ENCODE measurements at places on chromosomes 1 and 21.

- no peak for DNase-seq
Observed at GRCh38 chr1:99599678-99600175, 46.2 kb upstream of the PALMD start.

- DNase-seq = no peak
Observed at GRCh38 chr1:171177261-171177660, 7.8 kb upstream of the FMO2 start.

DNA sequence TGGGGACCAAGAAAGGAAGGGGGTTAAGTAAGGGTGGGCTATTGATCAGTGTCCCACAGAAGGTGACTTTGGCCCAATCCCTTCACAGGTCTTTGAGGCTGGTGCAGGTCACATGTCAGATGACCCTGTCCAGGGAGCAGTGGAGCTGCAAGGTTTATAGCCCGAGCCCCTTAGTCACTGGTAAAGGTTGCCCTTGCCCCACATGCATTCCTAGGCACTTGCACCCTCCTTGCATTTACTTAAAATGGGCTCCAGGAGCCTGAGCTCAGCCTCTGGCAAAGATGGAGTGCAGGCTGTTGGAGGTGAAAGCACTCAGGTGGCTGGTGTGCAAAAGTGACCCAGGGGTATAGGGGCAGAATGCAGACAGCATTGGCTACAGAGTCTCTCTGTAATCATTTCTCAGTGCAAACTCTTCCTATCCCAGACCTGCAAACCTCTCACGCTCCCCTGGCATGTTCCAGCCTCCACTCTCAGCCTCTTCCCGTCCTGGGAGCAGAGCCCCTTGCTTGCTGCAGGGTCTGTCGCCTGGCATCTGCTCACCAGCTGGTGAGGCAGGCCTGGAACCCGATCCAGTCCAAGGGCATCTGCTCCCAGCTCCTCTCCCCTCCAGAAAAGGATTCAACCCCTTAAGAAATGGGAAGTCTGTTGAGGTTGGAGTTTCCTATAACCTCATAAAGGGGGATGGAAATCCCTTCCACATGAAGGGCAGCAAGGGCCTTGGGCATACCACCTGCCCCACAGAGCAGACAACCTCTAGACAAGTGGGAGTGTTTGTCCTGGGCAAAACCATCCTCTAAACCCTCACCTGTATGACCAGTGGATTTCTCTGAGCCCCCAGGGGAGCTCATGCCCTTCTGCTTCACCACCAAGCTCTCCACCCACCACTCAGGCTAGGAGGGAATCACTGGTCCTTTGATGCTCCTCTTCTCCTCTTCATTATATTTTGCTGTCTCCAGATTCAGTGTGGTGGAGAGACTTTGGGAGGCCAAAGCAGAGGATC lies 23.1 kb upstream of the PTPRF start:
- DNase-seq = no peak

DNA sequence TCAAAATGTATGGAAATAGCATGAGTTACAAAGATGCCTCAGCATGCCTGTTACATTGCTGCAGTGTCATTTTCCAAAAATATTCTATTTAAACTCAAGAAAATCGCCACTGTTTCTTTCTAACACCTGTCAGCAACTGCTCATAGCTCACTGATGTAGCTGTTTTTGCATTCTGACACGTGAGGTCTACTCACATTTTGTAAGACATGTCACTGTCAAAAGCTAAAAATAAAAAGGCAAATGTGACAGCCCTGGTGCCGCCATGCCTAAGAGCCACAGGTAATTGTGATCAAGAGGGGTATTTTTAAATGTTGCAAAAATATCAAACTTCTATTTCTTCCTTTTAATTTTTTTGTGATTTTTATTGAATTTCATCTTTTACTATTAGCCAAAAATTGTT lies 556.2 kb upstream of the TMPRSS15 start:
- DNase-seq = no peak

DNA sequence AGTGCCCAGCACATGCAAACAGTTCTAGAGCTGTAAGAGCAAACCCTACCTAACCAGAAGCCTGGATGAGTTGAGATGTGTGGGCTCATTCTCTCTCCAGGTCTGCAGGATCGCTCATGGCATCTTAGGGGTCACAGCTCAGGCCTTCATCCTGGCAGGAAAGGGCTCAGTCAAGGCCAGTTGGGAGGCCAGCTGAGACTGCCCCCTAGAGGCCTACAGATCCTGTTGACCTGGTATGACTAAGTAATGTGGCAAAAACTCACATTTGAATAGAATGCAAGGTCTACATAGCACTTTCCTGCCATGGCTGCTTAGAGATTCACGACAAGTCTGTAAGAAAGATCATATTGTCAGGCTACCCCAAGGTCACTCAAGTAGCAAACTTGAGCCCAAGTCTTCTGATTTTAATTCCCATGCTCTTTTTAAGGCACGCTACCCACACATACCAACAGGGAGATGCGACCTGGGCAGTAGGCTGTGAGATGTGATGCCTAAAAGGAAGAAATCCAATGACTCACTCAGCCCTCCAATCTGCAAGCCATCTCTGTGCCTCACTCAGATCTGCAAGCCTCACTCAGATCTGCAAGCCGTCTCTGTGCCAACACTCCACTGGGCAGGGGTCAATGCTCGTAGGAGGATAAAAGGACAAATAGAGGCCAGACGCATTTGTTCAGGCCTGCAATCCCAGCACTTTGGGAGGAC lies 5.1 kb upstream of the CAPN8 start:
- DNase-seq = peak; percentile 71

GRCh38 chr1:103517380-103518047 lies 8.0 kb upstream of the RNPC3 start:
- no peak for DNase-seq

DNA sequence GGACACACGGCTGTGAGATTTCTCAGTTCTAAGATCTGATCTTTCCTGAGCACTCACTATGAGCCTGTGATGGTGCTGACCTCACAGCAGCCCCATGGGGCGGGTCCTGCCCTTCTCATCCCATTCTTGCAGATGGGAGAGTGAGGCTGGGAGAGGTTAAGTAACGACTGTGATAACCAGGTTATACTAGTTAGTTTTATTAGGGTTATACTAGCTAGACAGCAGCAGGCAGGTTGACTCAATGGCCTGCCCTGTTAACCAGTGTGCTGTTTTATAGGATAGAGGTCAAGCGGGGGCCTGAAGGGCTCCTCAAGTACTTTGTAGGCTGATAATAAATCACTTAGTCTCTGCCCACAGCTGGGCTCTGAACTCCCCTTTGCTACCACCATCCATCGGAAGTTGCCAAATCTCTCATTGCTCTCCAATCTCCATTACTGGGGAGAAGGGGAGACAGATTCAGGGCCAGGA lies 4.8 kb downstream of the CNTN2 start:
- DNase-seq = no peak

DNA sequence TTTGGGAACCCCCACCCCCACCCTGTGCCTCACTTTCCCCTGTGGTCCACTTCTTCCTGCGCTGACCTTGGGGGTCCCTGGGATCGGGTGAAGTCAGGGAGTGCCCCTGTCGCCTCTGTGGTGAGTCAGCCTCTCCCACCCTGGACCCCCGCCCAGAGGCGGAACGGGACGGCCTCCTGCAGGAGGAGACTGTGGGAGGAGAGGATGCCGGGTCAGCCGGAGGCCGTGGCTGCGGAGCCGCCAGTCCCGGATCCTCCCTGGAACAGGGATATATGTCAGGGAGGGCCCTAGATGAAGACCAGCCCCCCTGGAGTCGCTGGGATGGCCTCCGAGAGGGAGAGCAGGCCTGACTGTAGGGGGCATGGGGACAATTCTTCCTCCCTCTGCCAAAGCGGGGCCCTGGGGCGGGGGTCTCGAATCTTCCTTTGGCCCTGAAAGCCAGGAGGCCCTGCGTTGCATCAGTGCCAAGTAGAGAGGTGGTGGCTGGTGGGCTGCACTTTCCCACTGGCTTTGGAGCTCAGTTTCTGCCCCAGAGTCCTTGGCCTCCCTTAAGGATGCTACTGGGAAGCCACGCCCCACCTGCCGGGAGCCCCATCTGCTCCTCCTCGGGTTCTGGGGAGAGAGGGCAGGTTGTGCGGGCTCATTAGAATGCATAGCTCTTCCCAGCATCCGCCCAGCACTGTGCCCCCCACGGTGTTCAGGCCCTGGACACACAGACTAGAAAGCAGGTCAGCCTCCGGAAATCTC lies 930 bp downstream of the ARHGEF10L start:
- DNase-seq = no peak

DNA sequence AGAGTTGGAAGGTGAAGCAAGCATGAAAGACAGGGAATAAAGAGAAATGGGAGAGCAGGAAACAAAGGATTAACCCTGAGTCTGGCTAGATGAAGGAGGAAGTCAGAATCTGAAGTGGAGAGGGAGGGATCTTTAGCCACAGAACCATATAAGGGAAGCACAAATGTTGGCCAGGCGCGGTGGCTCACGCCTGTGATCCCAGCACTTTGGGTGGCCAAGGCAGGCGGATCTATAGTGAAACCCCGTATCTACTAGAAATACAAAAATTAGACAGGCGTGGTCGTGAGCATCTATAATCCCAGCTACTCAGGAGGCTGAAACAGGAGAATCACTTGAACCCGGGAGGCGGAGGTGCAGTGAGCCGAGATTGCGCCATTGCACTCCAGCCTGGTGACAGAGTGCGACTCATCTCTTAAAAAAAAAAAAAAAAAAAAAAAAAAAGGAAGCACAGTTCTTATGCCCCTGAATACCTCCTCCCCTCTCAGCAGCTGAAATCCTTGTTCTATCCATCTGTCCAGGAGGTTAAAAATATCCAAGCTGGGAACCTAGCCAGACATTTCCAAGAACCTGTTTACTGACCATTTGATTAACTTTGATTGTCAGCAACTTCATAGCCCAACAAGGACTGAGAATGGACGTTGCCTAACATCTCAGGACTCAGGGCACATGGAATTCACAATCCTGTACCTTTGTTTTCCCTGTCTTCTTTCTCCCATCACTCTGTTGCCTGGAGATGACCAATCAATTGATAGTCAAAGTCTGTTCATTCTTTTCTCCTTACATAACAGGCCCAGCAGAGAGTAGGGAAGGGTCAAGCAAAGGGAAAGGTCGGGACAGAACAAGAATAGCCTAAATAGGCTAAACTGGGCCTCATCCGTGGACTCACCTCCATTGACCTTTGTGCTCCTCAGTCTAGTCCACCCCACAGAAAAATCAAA lies 10.6 kb downstream of the TXNIP start:
- peak; percentile 26 for DNase-seq

DNA sequence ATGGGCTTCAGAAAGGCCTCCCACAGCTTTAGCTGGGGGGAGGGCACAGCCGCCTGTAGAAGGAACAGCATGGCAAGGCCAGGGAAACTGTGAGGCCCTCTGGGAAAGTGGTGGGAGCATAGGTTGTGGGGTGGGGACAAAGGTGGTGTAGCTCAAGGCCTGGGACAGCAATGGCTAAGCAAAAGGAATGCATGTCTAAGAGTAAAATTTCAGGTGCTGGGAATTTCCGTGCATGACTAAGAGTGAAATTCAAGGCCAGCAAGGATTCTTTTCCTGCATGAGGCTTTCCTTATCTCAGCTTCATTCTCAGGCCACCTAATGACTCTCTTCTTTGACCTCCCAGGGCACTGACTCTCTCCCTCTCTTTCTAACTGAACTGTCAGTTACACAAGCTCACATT lies 86.5 kb upstream of the WNT4 start:
- DNase-seq = no peak

DNA sequence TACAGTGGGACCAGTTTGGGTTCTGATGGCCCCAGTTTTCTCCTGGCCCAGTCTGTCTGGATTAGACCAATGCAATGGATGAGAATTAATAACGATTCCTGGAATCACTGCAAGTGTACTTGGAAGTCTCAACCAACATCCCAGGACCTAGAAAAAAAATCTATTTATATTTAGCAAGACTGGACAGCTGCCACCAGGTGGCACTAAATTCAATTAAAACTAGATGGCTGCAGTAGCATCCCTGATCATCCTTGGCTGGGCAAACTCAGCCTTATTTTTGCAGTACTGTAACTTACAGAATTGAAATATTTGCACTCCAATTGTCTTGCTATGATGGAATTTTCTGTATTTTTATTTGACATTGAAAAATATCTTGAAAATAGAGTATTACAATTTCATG lies 165.7 kb downstream of the NCAM2 start:
- peak; percentile 74 for DNase-seq

DNA sequence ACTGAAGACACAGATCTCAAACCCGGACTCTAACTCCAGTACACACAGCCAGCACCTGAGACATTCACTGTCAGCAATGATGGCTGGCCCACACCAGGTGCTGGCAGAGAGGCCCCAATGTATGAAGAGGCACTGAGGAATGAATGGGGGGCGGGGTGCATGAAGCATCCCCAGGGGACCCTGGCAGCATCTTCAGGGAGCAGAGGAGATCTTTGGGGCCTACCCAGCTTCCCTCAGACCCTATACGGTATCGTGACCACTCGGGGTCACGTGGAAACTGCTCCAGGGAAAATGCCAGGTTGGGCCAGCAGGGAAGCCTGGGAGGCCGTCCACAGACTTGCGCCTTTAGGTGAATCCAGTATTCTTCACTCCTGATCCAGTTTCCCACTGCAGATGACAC lies 84.3 kb downstream of the NPHP4 start:
- DNase-seq = no peak

GRCh38 chr1:229349463-229350385 lies 6.9 kb upstream of the CCSAP start:
- DNase-seq = no peak

GRCh38 chr1:180969434-180969833 lies 53.2 kb downstream of the STX6 start:
- DNase-seq = no peak

DNA sequence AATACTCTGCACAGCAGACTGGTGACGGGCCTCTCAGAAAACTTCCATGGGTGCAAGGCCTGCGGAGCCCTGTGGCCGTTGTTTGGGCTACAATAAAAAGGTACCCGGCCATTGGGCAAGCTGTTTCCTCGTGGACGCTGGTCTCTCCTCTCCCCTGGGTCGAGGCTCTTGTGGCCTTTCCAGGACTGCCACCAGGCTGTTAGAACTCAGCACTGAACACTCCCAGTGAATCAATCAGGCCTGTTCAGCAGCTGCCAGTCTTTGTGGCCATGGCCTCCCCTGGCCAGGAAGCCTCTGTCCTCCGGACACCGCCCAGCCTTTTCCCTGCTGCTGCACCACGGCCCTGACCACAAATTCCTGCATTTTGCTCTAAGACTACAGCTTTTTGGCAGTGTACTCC lies 33.0 kb upstream of the ACTRT2 start:
- DNase-seq = no peak

GRCh38 chr1:189874715-189875435 lies 602.8 kb downstream of the BRINP3 start:
- no peak for DNase-seq
